ENCODE measurements at places on chromosomes 5 and 9.

GRCh38 chr5:119651486-119651885 is 22.1 kb downstream of the FAM170A start:
- no peak for DNase-seq

GRCh38 chr9:115946530-115946929 is 207.1 kb upstream of the PAPPA start:
- no peak for DNase-seq

GRCh38 chr9:111945216-111945615 is 48.6 kb downstream of the UGCG start:
- DNase-seq, result no peak

DNA sequence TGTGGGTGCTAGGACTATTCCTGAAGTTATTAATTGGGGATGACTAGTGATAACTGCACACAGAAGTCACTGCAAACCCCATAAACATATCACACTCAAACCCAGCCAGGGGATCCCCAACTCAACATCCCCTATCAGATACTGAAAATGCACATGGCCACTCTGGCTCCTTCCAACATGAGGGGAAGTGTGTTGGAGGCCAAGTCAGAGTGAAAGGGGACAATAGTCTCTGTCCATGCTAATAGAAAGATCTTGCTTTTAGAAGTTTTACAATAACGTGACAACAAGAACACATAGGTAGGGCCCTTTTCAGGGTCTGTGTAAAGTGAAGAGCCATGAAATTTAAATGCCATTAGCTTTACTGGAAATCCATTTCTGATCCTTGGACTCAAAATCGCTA is 98.8 kb upstream of the SEMA6A start:
- DNase-seq, result no peak

GRCh38 chr9:27943501-27943900 is 370.2 kb upstream of the C9orf72 start:
- DNase-seq, result no peak

DNA sequence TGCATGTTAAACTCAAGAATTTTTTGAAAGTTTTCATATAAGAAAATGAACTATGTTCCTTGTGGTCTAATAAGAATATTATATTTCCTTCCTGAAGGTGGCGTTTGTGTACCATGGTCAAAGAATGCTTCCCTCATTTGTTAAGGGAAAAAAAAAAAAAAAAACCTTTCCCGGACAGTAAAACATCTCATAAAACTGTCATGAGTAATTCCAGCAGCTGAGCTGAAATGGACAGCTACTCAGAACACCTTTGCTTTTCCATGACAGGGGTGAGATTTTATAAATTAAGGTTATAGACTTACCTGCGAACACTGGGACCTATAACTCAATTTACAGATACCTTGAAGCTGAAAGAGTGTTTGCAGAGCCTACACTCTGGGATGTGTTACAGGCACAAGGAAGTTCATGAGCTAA is 113.2 kb upstream of the RANBP3L start:
- DNase-seq, result no peak

DNA sequence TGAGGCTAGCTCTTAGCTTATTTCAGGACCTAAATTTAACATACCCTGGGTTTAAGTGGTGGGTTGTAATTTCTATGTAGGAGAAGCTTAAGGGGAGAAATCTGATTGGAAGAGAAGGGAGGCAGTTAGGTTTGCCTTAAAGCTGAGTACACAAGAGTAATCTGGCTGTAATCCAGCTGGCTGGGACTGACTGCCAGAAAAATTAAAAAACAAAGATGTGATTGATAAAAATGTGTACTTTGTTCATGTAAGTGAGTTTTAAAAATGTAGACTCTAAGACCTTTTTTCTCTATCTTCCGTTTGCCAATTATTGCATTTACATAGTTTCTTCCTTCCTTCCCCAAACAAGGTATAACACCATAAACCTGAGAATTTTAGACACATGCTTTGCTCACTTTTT is 17.5 kb upstream of the MSMP start:
- DNase-seq, result no peak

GRCh38 chr9:13491138-13491492 is 211.6 kb upstream of the MPDZ start:
- no peak for DNase-seq

GRCh38 chr5:177355868-177356168 is 1.9 kb upstream of the RGS14 start:
- DNase-seq, result no peak

DNA sequence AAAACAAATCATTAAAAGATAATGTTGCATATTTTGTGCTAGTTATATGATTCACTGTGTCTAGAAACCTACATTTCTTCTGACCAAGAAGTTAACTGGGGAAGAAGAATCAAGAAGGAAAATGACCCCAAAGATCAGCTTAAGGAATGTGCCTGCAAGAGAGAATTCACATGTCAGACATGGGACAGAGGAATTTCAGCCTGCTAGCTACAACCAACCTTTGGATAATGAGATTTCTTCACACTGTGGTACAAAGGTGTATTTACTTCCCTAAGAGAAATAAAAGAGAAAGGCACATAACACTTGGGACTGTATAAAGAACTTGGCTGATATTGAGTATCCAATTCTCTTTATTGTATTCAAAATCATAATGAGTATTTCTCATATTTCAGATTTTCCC is 39.6 kb upstream of the ELL2 start:
- no peak for DNase-seq

Data from uterus (tissue), 4 donors.